ENCODE measurements at places on chromosomes 6 and 20.
A peak's percentile ranks its signal among the peaks of the same experiment; 100 is the strongest.

DNA sequence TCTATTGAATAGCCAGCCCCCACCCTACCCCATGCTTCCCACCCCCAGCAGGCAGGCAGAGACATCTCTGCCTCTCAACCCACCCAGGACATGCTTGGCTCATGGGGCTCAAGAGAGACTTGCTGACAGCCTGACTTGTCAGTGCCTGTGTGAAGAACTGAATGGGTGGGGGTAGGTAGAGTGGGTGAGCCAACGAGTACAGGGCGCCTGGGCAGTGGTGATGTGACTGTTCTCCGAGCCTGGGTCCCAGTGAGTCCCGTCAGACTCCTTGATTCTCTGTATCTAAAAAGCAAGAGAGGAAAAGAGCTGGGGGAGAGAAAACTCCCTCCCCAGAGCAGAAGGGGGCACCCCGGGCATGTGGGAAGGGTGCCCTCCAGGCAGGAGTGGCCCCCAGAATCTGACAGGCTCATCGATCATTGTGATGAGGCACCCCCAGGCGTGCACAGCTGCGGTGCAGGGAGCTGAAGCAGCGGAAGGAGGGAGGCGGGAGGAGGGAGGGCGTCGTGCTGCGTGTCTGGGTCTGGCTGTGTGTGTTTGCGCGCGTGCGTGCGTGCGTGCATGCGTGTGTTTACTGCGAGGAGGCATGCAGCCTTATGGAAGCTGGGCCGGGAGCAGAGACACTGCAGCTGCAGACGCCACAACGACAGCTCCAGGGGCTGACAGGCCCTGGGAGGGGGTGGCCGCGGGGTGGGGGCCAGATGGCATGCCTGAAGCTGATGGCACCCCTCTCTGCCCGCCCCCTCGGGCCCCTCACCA, 40.2 kb downstream of the FOXP4 start:
- DNase-seq = no peak

GRCh38 chr20:42530855-42531448, 658.8 kb downstream of the PTPRT start:
- DNase-seq = peak; percentile 60

DNA sequence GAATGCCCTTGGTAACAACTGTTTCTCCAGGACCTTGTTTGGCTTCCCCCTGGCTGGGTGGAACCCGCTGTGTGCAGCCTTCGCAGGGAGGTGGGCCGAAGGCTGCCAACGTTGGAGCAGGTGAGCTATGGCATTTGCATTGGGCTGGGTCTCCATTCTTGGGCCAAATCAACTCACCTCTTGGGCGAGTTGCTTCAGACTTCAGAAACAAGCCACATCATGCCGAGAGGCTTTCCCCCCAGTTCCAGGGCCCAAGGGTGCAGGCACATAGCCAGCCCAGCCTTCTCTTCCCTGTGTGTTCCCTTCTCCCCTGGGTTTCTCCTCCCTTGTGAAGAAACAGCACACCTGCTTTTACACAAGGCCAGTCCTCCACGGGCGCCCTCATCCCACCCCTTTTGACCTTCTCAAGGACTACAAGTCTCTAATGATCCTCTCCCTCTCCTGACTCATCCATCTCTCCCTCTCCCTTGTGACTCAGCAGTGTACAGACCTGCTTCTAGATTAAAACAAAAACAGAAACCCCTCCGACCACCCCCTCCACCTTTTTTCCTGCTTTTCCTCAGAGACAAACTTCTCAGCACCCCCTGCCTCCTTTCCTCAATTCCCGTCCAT, 41.6 kb downstream of the FAM209B start:
- DNase-seq = no peak

GRCh38 chr6:132818404-132819359, 4.3 kb downstream of the RPS12 start:
- DNase-seq = no peak

DNA sequence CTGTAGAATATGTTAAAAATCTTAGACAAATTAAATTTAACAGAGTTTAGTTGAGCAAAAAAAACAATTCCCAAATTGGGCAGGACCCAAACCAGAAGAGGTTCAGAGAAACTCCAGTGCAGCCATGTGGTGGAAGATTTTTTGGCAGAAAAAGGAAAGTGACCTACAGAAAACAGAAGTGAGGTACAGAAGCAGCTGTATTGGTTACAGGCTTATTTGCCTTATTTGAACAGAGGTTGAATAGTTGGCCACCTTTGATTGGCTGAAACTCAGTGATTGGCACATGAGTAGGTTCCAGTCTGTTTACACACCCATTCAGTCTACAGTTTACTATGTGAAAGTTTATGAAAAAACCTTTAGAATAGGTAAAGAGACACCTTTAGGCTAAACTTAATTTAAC, 110.9 kb upstream of the LAMP5 start:
- DNase-seq = no peak

DNA sequence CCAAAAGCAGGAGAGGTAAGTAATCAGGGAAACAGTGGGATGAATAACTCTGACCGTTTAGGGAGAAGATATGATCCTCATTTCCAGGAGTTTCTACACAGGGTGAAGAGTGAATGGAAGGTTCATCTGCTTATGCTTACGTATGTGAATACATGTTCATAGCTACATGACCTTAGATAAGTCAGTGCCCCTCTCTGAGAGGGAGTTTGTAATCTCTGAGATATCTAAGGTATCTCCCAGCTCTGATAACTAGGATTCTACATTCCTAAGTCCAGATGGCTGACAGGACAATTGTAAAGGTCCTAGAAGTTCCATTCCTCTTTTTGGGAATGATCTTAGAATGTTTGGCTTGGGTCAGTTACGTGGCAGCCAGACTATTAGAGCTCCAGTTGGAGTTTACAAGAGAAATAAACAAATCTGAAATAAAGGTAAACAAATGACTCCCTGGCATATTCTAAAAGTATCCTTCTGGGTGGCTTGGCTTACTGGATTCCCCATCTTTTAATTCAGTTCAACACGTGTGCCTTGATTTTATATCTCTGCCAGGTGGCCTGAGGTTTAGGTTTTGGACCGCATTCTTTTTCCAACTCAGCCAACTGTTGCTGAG, 15.8 kb downstream of the PROCR start:
- no peak for DNase-seq
